ENCODE measurements at places on chromosomes 2 and 18.

DNA sequence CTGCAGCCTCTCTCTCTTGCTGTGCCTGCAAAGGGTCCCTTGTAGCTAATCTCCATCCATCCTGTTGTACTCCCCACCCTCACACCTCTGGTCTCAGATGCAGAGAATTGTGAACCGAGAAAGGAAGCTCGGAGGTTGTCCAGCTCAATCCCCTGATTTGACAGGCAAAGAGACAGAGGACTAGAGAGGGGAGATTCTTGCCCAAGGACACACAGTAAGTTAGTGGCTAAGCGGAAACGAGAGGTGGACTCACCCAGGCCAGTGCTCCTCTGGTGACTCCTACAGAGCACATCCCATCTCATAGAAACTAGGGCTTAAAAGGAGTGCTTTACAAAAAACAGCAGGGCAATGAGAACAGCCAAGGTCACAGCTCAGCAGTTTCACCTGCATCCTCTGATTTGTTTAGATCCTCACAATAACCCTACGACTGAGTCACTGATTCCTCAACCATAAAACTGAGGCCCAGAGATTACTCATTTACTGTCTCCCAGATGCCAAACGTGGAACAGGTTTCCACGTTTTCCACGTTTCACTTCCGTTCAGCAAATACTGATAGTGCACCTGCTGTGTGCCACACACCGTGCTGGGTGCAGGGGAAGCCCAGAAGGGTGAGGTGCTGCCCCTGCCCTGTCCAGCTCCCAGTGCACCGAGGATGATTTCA lies 22.1 kb downstream of the EHD3 start:
- no peak for DNase-seq

DNA sequence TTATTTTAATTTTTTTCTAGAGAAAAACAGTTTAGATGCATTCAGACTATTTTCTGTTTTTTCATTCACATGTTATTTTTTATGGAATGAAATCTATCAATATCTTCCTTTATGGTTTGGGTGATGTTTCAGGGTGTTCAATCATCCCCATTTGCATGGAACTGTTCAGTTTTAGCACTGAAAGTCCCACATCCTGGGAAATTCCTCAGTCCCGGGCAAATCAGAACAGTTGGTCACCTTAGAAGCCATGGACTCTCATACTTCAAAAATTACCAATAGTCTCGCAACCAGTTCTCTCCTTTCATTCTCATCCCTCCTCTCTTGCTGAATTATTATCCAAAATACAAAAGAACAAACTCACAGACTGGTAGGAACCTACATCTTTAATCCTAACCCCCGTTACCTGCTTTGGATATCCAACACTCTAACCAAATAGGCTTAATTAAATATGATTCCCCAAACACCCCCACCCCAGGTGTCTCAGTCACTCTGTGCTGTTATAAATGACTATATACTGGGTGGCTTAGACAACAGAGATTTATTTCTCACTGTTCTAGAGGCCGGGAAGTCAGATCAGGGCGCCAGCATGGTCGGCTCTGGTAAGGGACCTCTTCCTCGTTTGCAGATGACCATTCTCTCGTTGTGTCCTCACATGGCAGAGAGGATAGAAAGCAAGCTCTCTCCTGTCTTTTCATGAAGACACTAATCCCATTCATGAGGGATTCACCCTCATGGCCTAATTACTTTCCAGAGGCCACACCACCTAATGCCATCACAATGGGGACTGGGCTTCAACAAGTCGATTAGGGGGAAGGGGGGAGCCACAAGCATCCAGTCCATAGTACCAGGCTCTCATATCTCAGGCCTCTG lies 57.7 kb upstream of the SLC1A4 start:
- no peak for DNase-seq

DNA sequence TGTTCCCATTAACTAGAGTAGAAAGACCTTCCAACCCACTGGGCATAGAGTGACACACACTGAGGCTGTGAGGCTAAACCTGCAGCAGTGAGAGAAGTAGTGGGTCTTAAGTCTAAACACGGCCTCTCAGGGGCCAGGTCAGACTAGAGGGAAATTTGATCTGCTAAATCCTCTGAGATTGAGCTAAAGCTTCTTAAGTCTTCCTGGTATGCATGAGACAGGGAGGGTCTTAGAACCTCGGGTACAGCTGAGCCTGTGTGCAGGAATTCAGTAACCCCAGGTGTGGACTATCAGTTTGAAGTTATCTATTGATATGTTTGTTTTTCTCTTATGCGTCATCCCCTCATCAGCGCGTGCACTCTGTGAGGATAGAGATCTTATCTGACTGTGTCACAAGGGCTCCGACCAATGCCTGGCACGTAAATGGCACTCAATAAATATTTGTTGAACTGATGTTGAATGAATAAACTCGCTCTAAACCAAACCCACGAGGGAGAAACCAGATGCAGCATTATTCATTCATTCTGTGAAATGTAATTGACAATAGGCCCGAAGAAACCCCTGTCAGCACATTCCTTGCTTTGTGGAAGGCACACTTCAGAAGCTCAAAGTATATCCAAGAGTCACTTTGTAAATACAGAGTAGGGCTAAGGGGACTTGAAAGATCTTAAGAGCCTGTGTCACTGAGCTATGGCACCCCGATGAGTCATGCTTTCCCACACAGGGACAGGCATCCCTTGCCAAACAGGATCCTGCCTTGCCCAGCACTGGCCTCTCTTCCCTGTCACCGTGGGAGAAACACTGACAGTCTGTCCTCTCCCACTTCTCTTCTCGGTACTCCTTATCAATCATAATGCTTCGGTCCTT lies 21.7 kb upstream of the RAB10 start:
- no peak for DNase-seq

- DNase-seq, result no peak
Observed at GRCh38 chr2:65663831-65664407, 231.5 kb upstream of the SPRED2 start.

DNA sequence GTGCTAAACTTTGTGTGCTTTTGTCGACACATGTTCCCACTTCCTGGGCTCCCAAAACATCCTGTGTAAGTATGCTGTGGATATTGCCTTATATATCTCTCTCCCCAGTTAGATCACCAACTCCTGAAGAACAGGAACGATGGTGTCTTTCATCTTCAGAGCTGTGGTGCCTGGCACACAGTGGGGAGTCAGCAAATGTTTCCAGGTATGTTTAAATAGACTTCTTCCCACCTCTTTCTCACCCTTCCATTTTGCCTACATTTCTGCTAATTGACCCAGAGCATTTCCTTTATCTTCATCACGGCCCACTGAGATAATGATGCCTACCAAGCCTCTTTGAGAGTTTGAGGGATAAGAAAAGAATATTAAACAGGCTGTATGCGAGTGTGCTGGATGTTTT lies 60.7 kb downstream of the RND3 start:
- DNase-seq, result no peak

DNA sequence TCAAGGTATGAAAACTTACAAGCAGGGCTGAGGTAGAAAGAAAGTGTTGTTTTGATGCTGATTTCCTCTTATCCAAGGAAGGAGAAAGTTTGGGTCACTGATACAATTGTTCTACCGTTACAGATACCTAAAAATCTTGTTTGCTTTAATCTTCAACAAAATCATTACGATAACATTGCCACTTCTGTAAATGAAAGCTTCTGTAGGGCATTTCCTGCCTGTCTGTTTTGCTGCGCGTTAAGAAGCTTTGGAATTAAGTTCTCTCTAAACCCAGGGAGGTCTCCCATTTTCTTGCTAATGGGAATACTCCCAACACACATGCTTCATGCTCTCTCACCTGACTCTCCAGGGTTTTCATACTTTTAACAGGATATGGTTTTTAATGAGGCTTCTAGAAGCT lies 258.5 kb downstream of the PTGR3 start:
- no peak for DNase-seq

DNA sequence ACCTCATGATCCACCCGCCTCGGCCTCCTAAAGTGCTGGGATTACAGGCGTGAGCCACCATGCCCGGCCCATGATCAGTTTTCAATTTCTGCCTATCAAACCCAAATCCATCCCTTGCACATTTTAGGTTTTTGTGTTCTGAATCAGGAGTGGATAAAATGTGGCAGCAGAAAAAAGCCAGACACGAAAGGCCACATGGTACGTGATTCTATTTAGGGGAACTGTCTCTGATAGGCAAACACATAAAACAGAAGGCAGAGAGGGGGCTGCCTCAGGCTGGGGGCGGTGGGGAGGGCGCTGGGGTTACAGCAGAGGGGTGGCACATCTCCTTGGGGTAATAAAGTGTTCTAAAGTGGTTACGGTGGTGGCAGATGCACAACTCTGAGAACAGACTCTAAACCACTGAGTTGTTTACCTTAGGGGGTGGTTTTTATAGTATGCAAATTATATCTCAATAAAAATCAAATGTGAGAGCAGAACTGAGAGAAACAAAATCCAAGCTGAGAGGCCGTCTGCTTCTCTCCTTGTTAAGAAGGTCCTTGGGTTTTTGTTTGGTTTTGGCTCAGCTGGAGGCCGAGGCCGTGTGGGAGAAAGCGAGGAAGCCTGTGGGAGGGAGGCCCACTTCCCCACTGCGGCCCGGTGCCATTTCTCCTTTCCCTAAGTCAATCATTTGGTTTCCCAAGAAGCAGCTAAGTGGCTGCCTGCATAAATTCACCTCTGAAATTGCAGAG lies 78.0 kb downstream of the SOWAHC start:
- DNase-seq, result no peak

GRCh38 chr2:188485496-188485895 lies 193.8 kb downstream of the GULP1 start:
- DNase-seq, result no peak
